ENCODE measurements at places on chromosomes 2 and 18. TPM values are rescaled to one million over a fixed set of nuclear protein-coding genes. Genes with fewer than 3 reads are reported as not detected.
A peak's percentile ranks its signal among the peaks of the same experiment; 100 is the strongest.

DNA sequence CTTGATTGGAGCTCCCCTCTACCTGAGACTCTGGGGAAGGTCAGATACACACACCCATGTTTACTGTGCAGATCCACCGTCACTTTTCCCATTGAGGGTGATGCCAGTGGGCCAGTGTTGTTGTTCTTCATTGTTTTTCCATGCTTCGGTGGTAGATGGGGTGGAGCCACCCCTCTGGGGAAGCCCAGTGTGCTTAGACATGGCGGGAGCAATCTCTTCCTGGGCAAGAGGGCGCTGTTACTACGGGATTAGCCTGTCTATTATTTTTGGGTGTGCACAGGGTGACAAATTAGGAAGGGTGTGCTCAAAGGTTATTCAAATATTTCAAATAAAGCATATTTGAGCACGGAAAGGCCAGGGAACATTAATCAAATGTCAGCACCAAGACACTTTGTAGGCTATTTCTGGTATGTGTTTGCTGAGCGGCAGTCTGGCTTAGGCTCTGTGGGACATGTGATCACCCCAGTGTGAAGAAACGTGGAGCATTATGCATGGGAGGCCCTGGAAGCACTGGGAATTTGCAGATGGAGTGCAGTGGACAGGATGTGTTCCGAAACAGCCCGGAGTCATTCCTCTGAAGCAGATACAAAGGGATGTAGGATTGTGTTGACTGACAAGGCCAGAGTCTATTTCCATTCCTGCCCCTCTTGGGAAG lies 34.8 kb upstream of the SMIM21 start:
- DNase-seq = no peak

PLA2R1 gene
- 5.7 TPM for total RNA-seq

CD207 gene
- total RNA-seq = not detected

DNA sequence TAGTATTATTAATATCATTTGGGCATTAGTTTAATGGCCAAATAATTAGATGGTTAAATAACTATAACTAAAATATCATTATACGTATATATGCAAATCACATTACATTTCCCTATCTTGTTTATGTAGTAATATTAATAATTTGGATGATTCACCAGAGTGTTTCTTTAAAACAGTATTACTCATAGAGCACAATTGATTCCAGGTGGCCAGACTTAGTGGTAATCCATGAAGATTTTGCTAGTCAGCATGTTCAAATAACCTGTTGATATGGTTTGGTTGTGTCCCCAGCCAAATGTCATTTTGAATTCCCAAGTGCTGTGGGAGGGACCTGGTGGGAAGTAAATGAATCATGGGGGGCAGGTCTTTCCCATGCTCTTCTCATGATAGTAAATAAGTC lies 782.3 kb downstream of the LRP1B start:
- DNase-seq = no peak

DNA sequence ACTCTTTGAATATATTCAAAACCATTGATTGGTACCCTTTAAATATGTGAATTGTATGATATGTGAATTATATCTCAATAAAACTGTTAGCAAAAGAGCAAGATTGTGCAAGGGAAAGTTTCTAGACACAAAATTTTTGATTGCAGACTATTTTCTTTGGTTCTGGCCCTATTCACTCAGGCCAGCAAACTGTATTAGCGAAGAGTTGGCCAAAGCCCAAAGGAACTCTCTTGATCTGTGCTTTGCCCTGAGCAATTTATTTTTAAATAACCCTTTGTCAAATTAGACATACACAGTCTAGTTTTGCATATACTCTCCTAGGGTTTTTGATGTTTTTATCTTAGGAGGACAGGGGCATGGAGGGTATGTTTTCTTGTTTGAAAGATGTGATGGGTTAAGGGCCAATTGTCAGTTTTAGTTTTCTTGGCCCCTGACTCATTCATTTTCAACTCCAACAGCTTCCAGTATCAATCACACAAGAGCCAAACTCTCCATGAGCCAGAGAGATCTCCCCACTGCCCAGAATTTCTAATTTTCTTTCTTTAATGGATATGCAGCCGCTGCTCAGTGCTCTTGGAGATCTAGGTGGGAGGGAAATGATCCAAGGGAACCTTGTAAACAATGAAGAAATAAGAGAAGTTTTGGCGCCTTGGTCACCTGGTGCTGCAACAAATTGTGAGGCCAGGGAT lies 231.5 kb downstream of the SRBD1 start:
- DNase-seq = no peak

DNA sequence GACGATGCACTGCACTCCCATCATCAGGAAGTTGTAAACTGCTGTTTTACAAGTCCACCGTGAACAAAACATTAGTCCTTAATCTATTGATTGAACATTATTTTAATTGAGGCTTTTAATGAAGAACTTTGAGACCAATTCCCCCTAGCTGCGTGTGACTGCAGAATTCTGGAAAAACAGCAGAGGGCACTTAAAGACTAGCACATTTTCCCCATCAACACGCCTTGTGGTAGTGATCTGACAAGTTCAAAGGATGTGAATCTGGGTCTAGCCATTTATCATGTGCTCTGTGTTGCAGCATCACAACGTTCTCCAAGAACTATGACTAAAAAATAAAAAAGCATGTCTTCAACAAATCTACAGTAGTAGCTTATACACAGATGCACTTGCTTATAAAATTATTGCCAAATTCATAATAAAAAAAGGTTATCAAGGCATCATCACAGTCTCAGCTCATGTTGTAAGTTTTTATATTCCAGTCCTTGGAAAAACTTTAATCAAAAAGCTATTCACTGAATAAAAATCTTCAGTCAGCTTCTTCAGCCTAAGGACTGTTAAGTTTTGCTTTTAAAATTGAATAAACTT lies 35.8 kb downstream of the SKOR2 start:
- DNase-seq = no peak

GRCh38 chr2:207993151-207993763 lies 32.1 kb downstream of the PLEKHM3 start:
- no peak for DNase-seq

DSG2 gene
- 12.1 TPM for total RNA-seq

DNA sequence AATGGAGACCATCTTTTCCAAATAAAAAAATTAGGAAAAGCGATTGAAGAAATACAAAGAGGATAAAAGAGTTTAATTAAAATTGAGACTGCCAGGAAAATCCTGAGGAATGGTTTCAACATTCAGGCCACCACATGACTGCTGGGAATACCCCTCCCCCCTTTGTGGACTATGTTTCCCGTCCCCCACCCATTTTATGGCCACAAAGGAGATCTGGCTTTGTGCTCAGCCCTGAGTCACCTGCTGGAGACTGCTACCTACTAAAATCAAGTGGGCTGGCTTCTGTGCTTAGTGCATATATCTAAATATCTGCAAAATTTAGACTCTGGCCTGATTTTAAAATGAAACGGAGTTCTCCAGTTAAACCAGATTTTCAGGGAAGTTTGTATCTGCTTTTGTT lies 10.1 kb downstream of the RND3 start:
- no peak for DNase-seq

DNA sequence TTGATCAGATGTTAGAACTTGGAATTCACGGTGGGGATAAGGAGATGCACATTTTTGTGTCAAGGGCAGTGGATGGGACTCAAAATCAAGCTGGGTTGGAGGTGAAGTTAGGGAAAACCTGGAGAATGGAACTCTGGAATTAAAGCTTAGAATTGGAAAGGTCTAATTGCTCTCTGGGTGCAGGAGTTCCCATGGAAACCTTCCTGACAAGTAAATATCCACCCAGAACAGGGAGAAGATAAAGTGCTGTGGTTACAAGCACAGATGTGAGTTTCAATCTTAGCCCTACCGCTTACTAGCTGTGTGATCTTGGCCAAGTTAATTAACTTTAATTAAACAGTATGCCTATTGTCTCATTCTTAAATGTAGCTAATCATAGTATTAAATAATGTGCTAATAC lies 71.3 kb upstream of the TCF7L1 start:
- DNase-seq = no peak

- DNase-seq = no peak
Measured at GRCh38 chr2:210660-211059, 53.2 kb downstream of the SH3YL1 start.

GRCh38 chr2:37337620-37338280 lies 6.7 kb upstream of the QPCT start:
- DNase-seq = no peak

DNA sequence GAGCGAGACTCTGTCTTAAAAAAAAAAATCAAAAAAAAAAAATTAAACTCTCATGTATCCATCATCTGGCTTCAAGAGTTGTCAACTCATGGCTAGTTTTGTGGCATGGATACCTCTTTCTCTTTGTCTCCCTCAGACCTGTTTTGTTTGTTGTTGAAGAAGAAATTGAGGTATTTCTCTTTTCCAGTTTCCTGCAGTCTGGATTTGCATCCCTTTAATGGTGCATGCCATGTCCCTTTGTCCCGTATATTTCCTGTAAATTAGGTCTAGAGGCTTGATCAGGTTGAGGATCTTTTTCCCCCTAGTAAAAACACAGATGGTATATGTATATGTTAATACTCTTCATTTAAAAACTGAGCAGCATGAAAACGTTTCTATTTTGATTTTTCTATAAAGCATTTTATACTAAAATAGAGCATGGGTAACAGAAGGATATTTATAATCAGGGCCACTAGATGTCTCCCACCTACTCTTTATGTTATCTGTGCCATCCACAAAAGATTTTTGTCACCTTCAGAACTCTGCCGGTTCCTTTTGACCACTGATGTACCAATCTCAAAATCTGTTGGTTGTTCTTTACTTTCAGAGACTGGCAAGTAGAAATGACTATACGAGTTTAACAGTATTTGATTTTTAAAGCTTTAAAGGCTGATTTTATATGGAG lies 80.1 kb downstream of the GALNT1 start:
- DNase-seq = no peak

UGT1A3 gene
- not detected for total RNA-seq

METTL4 gene
- total RNA-seq = 9.6 TPM

DNA sequence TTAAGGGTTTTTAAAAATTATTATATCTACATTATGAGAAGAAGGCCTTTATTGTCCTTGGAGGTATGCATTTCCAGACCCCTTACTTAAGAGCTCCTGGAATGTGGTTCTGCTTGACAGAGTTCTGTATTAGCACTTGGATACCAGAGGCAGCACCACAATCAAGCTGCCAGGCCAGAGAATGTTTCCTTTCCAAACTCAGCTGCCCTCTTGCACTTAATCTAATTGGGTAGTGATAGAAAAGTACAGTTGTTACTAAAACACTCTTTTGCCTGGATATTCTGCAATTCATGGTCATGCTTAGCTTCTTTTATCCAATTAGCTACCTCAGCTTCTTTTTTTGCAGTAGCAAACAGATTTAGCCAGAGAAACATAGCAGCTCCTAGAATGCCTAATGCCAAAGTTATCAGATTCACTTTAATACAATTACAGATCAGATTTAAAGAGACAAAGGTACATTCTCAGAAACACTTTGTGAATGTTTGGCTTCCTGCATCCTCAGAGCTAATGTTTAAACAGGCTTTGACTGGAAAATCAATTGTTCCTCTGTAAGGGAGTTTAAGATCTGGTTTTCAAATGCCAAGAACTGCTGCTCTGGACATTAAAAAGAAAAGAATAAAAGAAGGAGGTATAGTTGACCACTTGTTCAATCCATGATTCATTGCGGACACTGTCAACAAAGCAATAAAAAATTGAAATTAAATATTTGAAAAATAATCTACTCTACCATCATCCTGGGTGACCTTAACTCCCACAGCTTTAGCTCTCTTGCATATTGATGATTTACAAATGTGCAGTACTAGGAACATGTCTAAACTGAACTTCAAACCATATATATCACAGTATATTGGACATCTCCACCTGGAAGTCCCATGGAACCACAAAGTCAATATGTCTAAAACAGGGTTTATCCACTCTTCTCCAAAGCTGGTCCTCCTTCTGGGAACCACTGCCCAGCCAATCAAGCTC lies 12.8 kb downstream of the NOSTRIN start:
- no peak for DNase-seq

TTC32 gene
- 12.7 TPM for total RNA-seq

DNA sequence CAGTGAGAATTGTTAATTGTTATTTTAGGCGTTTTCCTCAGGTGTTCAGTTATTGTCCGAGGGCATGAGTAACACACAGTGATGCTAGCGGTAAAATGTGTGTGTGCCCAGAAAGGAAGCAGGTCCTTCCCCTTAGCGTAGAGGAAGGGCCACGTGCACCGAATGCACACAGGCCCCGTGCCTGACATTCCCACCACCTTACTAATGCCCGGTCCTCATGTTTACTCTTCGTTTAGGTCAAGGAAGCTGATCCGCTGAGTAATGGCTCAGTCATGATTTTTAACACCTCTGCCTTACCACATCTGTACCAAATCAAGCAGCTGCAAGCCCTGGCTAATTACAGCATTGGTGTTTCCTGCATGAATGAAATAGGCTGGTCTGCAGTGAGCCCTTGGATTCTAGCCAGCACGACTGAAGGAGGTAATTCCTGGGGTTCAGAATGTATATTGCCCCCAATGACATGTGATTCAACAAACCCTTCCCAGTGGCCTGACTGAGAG lies 76.7 kb downstream of the MERTK start:
- DNase-seq = peak; percentile 99

DNA sequence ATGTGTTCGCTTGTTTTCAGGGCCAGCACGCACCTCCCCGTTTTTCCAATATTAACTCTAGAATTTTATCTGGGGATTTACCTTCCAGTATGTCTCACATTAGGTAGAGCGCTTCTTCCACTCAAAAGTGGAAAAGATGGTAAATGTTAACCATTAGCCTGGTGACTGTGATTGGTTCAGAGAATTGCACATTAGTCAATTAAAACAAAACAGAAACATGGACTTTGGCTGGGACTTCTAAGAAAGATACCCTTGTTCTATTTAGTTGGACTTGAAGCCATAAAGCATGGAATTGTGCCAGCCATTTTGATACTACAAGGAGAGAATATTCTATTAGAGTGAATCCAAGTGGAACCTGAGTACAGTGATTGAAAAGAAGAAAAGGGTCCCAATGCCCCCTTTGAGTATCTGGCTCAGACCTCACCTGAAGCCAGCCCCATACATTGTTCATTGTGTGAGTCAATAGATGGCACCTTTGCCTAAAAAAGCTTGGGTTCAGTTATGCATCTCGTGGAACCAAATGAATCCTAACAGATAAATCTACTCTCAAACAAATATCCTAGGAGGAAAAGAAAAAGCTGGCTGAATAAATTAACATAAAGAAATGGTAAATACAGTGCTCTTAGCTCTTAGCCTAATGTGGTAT lies 354.3 kb downstream of the IRS1 start:
- DNase-seq = no peak

DSG1 gene
- total RNA-seq = not detected

DNA sequence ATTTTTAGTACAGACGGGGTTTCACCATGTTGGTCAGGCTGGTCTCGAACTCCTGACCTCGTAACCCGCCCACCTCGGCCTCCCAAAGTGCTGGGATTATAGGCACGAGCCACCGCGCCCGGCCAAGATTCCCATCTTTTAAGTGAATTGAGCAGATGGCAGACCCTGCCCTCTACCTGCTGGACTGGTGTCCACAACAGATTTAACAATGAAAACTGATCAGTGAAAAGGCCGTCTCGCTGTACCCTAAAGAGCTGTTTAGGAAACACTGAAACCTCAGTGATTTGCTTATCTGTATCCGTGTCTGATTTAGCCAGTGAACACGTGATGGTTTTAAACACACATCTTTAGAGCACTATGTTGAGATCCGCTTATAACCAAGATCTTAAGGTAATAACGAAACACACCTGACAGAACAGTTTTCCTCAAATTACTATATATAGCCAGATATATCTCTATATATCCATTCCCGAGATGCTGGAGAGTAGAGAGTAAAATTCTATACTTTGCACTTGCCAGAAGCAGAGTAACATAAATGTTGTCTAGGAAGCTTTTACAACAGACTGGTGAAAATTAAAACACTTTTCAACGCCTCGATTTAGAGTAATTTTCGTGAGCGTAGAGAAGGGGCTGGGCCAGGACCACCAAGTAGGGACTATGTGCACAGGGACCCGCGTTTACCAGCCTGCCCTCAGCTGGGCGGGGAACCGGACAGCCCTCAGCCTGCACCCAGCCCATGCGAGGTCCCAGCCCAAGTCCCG lies 594 bp downstream of the FAM161A start:
- no peak for DNase-seq

DNER gene
- 0.31 TPM for total RNA-seq
